GM18507 (cell line): ENCODE measurements at places on chromosomes 16 and 17.

- no peak for DNase-seq
These were observed 29.3 kb downstream of the ACTG1 start for GRCh38 chr17:81483085-81483861.

GRCh38 chr16:54359081-54359480 is 72.5 kb upstream of the IRX3 start:
- no peak for DNase-seq

DNA sequence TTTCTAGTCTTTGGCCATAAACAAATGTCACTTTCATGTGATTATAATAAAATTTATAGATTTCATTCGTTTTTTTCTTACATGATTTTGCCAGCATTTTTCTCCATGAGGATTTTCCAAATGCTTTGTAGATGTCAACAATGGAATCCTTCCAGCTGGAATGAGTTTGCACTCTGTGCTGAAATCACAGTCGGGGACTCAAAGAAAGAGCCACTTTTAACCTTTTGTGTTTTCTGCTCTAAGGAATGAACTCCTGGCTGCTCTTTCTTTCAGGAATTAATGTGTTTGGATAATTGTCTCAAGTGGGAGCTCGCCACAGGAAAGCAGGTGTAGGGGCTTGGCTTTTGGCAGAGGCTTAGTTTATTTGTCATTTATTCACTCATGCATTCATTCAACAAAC is 372.3 kb upstream of the SALL1 start:
- DNase-seq, result no peak

GRCh38 chr17:67942810-67943209 is 53.5 kb downstream of the C17orf58 start:
- no peak for DNase-seq

- no peak for DNase-seq
These were observed at the start of gene CD7 for GRCh38 chr17:82317394-82318168. CD7 (minus strand) TSS chr17:82317608; CDS start chr17:82317495, 113 bp downstream.

GRCh38 chr16:16915771-16916170 is 536.8 kb downstream of the NPIPA7 start:
- DNase-seq, result no peak

- no peak for DNase-seq
These were observed 41.0 kb upstream of the ZNF469 start for GRCh38 chr16:88341551-88342290.

- DNase-seq, result no peak
These were observed 2.6 kb downstream of the PMP22 start for GRCh38 chr17:15262291-15263205.

- no peak for DNase-seq
These were observed 17.6 kb upstream of the SP2 start for GRCh38 chr17:47878203-47879027.

DNA sequence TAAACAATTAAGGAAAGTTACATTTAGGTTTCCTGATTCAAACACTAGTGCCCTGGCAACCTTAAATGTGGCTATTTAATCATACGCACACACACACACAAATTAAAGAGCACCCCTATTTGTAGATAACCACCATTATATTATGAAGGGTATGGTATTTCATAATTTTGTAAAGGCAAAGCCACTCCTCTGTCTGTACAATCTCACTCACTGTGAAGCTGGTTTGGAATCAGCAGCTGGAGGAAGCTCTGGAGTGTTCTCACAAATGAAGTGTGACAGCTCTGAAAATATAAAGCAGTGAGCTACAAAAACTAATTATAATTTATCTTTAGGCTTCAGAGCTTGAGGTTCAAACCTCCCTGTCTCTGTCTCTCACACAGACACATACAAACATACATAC is 57.9 kb upstream of the KCNJ16 start:
- no peak for DNase-seq

DNA sequence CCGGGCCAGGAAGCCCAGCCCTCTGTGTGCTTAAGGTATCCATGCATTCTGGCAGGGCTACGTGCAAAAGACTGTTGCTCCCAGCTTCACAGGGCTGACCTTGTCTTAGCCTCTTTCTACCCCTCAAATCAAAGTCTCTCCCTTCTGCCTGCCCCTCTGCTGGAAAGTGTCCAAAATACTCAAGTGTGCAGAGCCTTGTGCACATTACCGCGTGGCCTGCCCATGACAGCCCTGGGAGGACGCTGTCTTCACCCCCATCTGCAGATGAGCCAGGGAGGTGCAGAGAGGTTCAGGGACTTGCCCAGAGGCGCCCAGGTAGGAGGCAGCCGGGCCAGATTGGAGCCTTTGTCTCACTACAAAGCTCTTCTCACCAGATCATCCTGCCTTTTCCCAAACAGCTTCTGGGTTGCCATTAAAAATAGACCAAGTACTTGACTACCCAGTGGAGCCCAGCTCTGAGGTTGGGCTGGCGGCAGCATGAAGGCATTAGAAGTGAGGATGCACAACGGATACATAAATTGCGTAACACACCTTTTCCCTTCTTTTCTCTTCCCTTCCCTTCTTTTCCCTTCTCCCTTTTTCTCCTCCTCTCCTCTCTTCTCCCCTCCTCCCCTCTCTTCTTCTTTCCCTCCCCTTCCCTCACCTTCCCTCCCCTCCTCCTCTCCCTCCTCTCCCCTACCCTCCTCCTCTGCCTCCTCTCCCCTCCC is 3.5 kb downstream of the CACNG4 start:
- DNase-seq, result no peak

GRCh38 chr17:60678118-60678444 is 430 bp downstream of the BCAS3 start:
- no peak for DNase-seq

GRCh38 chr16:84423416-84423837 is 55.1 kb downstream of the ATP2C2 start:
- no peak for DNase-seq
